Pons (tissue), 1 donor: ENCODE measurements at places on chromosomes 7 and 10.
A peak's percentile ranks its signal among the peaks of the same experiment; 100 is the strongest.

DNA sequence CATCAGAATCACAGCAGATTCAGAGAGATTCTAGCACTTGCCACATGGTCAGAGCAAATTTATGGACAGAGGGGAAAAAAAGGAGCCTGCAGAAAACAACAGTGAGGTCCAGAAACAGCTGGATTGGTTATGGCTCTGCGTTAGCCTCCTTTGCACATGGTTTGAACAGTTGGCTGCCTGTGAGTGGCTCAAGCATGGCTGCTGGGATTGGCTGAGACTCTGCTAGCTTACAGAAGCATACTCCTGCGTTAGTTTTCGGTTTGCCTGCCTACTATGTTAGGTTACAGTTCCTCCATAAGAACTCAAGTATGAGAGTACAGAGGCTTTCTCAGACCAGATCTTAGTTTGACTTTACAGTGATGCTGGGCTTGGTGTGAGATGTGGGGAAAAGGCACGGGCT is 80.7 kb upstream of the WDR11 start:
- no peak for DNase-seq

GRCh38 chr10:75063461-75064230 is 47.8 kb upstream of the SAMD8 start:
- no peak for DNase-seq

DNA sequence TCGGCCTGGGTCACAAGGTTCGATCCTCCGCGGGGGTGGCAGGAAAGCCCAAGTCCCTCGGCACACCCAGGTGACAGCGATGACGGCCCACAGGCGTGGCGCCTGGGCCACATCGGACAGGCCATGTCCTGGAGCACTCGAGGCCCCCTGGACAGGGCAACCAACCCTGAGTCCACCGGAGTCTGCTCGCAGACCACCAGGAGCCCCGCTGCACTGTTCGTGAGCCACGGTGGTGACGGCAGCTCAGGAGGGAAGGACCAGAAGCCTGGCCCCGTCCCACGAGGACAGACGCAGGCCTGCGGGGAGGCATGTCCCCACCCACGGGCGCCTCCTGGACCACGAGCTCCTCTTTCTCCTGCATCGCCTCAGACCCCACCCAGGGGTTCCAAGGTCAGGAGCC is 22.4 kb upstream of the GPR146 start:
- DNase-seq, result no peak

- DNase-seq, result no peak
These were observed 61.9 kb downstream of the SYPL1 start for GRCh38 chr7:106050002-106050745.

DNA sequence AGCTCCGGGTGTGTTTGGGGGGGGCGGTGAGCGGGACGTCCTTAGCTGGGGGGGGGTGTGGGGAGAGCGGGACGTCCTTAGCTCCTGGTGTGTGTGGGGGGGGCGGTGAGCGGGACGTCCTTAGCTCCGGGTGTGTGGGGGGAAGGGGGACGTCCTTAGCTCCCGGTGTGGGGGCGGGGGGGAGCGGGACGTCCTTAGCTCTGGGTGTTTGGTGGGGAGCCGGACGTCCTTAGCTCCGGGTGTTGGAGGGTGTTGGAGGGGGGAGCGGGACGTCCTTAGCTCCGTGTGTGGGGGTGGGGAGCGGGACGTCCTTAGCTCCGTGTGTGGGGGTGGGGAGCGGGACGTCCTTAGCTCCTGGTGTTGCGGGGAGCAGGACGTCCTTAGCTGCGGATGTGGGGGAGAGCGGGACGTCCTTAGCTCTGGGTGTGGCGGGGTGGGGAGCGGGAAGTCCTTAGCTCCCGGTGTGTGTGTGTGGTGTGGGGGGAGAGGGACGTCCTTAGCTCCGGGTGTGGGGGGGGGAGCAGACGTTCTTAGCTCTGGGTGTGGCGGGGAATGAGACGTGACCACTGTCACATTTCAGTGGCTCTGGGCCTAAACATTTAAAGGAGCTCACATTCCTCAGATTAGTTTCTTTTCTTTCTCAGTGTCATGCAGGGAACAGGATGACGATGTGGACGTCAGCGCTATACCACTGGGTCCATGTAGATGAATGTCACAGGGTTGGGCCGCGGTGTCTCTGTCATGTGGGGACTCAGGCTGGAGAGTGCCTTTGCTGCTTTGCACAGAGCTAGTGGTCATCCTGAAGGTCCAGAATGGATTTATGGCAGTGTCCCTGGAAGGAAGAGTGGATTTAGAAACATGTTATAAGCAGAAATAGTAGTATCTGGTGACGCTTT is 7.5 kb downstream of the DYNC2I1 start:
- DNase-seq, result peak; percentile 48

DNA sequence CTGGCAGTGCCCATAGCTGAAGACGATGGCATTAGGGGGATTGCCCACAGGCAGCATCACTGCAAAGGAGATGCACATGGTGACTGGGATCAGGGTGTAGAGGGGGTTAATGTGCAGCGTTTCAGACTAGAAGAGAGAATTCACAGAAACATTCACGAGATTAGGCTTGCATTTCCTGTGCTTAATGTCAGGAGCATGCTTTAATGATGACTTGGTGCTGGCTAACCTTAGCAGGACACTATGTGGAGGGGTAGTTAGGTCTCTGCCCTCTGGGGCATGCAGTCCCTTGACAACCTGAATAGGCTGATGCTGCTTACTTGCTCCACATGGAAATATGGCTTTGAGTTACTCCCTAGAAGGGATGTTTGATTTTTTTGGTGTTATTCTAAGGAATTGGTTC is 21.8 kb downstream of the STMP1 start:
- DNase-seq, result no peak

DNA sequence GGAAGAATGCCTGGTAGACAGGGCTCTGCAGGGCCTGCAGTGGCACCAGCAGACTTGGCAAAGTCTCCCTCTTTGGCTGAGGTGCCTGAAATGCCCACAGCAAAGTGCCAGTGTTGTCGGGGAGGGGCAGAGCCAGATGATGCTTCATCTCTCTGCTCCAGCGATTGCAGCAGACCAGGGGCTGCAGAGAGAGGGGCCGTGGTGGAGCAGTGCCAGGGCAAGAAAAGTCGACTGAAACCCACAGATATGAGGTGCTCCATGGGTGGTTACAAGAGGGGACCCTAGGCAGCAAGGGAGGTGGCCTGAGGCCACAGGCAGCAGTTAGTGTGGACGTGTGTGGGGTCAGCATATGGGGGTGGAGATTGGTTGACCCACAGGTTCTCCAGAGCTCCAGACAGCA is 123.5 kb upstream of the SHH start:
- DNase-seq, result no peak

DNA sequence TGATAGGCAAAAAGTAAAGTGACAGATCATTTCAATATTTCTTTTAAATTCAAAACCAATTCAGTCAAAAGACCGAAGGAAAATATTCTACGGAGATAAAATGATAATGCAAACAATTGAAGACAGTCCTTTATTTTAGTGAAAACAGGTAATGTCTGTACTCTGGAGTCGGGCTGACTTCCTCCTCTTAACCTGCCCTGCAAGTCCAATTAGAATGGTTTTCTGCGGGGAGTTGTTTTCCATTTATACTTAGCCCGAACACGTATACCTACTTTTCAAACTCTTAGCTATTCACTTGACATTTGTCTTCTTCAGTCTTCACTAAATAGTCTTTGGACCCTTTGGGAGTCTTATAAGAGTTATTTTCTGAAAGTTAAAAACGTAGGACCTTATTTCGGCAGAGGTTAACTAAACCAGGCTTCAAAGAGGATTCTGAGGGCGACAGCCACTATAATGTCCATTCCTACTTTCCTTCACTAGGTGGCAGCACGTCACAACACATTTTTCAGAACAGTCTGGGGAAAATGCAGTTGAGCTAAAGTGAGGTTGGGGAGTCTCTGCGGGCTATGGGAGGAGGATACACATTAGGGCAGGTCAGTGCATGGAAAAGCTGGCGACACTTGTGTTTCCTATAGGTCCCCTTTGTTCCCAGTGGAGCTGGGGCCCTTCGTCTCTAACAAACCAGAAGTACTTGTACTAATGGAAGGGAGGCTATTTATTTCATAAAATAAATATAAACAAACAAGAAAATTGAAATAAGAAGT is 472.0 kb downstream of the KCNMA1 start:
- DNase-seq, result peak; percentile 74
